ENCODE measurements at places on chromosomes 4 and X.

GRCh38 chr4:16027114-16027513, 56.7 kb downstream of the PROM1 start:
- DNase-seq, result no peak

- no peak for DNase-seq
Observed at GRCh38 chr4:78706302-78706701, 69.8 kb upstream of the BMP2K start.

DNA sequence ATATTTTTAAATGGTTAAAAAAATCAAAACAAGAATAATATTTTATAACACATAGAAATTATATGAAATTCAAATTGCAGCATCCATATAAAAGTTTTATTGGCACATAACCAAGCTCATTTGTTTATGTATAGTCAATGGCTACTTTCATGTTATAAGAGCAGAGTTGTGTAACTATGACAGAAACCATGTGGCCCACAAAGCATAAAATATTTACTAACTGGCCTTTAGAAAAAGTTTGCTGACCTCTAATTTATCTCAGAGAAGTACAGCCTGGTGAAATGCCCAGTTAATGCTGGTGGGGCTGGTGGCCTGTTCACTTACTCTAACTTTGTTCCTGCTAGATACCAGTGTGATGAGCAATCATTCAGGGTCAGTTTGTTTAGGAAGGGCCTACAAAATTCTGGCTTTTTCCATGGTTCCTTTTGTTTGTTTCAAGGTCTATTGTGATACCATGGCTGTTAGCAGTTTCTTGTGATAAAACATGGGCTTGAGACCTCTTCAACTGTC, 104.6 kb downstream of the PPP1R2C start:
- no peak for DNase-seq

DNA sequence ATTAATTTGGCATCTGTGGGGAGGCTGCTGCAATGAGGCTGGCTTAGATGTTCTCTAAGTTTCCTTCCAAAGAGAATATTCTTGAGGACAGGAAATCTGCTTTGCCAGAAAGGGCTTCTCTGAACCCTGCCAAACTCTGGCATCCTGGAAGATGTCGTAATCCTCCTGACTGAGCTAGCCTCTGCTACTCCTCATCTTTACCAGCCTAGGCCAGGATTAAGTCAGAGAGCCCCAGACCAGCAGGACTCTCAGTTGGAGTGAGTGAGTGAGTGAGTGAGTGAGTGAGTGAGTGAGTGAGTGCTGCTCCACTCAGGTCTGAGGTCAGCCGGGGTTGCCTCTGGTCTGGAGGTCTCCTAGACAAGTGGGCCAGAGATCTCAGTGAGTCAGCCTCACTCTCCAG, 104.9 kb upstream of the SOD3 start:
- no peak for DNase-seq

DNA sequence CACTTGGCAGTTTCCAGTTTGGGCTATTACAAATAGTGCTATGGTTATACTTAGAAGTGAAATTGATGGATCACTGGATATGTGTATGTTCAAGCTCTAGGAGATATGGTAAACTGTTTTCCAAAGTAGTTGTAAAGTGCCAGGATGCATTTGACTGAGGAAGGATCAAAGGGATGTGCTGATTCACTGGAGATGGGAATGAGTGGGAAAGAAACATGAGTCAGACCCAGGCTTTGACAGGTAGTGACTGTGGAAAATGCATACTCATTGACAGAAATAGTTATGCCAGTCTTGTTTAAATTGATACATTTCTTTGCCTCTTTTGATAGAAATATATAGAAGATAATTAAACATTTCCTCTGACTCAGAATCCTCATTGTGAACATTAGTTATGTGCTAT, 77.9 kb downstream of the CEP135 start:
- no peak for DNase-seq

GRCh38 chr4:154677923-154678322, 65.5 kb upstream of the FGG start:
- DNase-seq, result no peak

DNA sequence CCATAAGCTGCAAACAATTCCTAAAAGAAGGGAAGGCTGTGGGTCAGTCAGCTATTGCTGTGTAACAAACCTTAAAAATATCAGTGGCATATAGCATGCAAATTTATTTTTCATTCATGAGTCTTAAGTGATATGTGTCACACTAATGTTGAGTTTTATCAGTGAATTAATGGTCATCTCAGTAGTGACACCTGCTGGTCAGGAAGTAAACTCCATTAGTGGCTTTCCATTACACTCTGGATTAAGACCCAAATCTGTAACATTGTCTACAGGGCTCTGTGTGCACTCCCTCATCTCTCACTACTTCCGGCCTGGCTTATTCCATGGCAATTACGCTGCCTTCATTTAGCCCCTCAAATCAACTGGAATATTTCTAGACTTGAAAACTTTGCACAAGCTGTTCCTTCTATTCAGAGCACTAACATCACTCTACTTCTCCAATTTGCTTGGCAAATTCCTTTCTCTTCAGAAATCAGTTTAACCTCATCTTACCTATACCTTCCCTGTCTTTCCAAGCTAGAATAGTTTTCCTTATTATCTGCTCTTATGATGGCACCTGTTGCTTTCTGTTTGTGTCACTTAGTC, 217.3 kb upstream of the TAPT1 start:
- no peak for DNase-seq

DNA sequence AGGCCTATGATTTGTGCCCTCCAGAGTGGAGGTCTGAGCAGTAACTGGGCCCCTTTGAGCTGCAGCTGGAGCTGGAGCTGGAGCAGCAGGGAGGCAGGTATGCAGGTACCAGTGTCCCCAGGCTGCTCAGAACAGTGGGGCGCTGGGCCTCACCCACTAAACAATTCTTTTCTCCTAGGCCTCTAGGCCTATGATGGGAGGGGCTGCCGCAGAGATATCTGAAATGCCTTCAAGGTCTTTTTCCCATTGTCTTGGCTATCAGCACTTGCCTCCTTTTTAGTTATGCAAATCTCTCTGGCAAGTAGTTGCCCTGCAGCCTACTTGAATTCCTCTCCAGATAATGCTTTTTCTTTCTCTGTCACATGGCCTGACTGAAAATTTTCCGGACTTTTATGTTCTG, 79.7 kb upstream of the OTUD4 start:
- DNase-seq, result no peak

GRCh38 chrX:11197671-11198070, 86.5 kb downstream of the HCCS start:
- no peak for DNase-seq

GRCh38 chrX:15849555-15849954, 5.1 kb downstream of the AP1S2 start:
- DNase-seq, result no peak

GRCh38 chr4:83866834-83867621, 331.1 kb downstream of the GPAT3 start:
- DNase-seq, result no peak

- no peak for DNase-seq
Observed at GRCh38 chr4:121041307-121042090, 30.8 kb downstream of the NDNF start.

DNA sequence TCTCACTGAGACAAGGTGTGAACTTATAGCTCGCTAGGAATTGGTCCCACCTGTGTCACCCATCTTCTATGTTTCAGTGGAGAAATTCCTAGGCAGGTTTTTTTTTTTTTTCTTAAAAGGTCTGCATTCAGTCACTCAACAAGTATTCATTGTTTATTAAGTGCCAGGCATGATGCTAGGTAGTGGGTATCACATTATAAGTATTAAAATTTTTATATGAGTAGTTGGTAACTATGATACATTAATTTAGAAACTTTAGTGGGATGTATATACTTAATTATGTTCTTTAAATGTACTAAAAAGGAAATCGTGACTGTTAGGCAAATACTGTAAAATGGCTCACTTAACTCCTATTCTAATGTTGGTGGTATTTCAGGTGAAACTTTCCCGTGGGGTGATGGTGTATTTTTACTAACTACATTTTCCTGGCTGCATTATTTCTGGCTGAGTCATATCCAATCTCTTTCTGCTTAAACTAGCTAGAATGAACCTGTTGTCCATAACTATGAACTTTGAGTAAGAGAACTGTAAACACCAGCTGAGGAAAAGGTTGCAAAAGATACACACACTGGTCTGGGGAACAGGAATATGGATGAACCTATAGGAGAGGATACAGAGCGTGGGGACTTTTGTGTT, 49.3 kb upstream of the MED14 start:
- DNase-seq, result no peak

DNA sequence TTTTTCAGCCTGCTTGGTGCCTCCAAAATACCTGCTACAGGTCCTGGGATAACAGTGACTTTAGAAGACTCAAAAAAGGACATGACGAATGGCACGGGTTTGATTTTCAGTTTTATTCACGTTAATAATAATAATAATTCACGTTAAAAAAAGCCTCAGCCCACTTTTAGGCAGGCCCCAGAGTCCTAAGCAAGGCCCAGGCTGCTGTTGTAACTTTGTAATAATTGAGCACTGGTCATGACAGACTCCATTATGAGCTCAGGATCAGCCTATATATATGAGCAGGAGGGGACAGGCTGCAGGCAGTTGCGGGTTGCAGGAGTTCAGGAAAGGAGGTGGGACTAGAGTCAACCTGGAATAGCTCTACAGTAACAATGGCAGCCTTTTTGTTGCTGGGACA, at the start of gene TMEM31:
TMEM31 (plus strand) TSS at position 301 of the 400 bp plus-strand sequence. CDS start 1,350 bp downstream, outside the sequence.
- no peak for DNase-seq

- no peak for DNase-seq
Observed at GRCh38 chr4:75678965-75679364, 5.8 kb upstream of the G3BP2 start.
